ENCODE measurements at places on chromosomes 3 and 15.

DNA sequence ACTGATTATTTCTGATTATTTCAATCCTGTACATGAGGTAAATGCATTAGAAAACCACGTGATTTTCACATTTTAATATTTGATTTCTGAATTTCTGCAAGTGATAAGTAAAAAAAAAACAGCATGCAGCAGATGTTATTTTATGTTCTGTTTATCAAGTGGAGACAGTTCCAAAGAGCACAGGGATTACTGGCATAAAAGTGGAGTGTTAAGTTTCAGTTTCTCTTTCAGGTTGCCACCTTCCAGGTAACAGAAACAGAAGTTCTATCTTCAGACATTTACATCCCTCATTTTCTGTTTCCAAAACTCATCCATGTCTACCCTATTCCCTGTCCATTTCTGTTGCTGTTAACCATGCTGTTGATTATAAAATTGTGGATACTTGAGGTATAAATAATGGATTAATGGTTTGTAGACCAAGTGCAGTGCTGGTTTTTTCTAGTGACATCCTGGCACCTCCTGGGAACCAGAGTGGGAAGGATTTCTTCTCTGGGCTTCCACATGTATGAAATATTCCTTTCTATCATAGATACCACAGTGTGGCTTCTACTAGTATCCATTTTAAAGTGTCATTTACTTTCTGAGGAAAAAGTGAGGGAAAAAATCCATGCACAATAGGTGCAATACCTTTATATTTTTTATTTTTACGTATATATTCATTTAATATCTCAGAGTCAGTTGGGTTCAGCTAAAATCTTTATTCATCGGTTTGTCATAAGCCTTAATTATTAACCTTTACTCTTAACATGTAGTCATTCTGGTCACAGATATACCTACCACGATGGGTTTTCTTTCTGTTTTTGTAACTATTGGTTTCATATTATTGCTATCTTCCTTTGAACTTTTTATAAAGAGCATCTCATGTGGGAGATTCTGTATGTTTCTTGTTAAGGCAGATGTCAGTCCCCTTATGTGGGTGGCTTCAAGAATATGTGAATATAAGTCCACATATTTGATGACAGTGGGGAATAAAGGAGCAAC is 1010.0 kb downstream of the SQOR start:
- no peaks in the 10 kb centered on the region for H3K4me1 ChIP-seq
- DNase-seq: no peak
- no peaks in the 10 kb centered on the region for H3K36me3 ChIP-seq
- no peaks in the 10 kb centered on the region for H3K27me3 ChIP-seq
- no peak overlapping the region for H3K4me3 ChIP-seq
- no peak overlapping the region for H3K27ac ChIP-seq

- peaks cover 5% of the 10 kb centered on the region for H3K4me1 ChIP-seq
- no peak overlapping the region for H3K27ac ChIP-seq
- no peak overlapping the region for H3K4me3 ChIP-seq
Observed at GRCh38 chr3:143139762-143140161, 20.2 kb downstream of the CHST2 start.

GRCh38 chr3:106458952-106459351 is 590.1 kb upstream of the CBLB start:
- DNase-seq: no peak
- peaks cover 17% of the 10 kb centered on the region for H3K4me1 ChIP-seq
- no peak overlapping the region for H3K27ac ChIP-seq
- no peaks in the 10 kb centered on the region for H3K27me3 ChIP-seq
- peaks cover 3% of the 10 kb centered on the region for H3K36me3 ChIP-seq

DNA sequence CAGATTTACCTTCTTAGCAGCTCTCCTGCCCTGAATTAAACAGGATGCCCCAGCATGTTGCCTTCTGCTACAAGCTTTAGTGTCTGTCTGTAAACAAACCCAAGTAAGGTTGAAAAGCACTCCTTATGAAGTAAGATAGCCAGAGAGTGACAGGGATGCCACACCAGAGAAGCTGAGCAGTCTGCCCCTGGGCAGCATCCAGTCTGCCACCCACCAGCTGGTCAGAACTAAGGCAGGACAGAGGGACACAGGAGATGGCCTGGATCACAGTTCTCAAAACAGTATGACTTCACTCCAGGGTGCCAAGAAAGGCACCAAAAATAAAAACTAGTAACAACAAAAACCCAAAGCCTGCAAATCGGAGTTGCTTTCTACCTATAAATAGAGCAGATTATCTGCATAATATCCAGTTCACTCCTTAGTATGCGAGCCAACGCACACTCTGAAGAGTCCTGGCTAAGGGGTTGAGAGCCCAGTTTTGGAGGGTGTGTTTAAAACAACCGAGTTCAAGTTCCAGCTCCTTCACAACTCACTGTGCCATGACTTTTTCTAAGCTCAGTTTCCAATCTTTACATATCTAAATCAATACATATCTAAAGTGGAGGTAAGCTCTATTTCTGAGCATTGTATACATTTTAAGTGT is 198.9 kb downstream of the KCNMB2 start:
- no peak overlapping the region for H3K4me3 ChIP-seq
- H3K4me1 ChIP-seq: no peaks in the 10 kb centered on the region
- no peak overlapping the region for H3K27ac ChIP-seq
- DNase-seq: no peak
- H3K27me3 ChIP-seq: no peaks in the 10 kb centered on the region

DNA sequence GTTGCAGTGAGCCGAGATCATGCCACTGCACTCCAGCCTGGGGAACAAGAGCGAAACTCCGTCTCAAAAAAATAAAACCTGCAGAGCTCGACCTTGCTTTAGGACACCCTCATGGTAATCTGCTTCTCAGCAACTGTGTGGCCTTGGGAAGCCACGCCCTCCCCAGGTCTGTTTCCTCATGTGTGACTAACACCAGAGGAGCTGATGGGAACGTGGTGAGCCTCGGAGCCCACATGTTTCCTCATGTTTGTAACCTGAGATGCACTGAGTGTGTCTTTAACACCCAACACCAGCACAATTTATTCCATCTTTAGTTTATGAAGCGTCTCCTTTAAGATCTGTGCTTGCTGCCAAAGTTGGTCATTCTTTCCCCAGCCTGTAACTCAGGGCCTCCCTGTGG is 142.8 kb downstream of the OCA2 start:
- H3K4me3 ChIP-seq: no peak overlapping the region
- no peaks in the 10 kb centered on the region for H3K27me3 ChIP-seq
- no peak overlapping the region for H3K27ac ChIP-seq
- no peak for DNase-seq

DNA sequence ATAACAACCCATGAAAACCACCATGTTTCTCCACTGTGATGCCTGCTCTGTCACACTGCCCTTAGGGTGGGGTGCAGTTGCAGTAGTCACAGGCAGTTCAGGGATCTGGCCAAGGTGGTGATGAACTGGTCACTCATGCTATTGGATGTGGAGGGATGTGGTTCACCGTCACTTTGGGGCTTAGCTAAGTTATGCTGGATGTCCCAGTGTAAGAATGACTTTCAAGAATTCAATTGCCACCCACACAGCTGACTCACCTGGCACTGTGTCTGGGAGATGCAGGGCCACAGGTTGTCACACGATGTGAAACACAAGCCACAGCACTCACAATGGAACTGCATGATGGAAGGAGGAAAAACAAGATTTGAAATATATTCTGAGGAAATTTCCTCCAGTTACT is 146.1 kb upstream of the CTNNB1 start:
- H3K27me3 ChIP-seq: peaks cover 3% of the 10 kb centered on the region
- no peaks in the 10 kb centered on the region for H3K36me3 ChIP-seq

- H3K36me3 ChIP-seq: no peaks in the 10 kb centered on the region
- peaks cover 1% of the 10 kb centered on the region for H3K27me3 ChIP-seq
- DNase-seq: no peak
- no peak overlapping the region for H3K27ac ChIP-seq
- no peaks in the 10 kb centered on the region for H3K4me1 ChIP-seq
- H3K4me3 ChIP-seq: no peak overlapping the region
Observed at GRCh38 chr3:156311930-156312329, 191.6 kb downstream of the KCNAB1 start.

GRCh38 chr3:50264964-50265485 is 3.9 kb upstream of the SEMA3B start:
- no peaks in the 10 kb centered on the region for H3K36me3 ChIP-seq
- no peaks in the 10 kb centered on the region for H3K27me3 ChIP-seq
- H3K27ac ChIP-seq: no peak overlapping the region
- H3K4me3 ChIP-seq: no peak overlapping the region
- H3K4me1 ChIP-seq: no peaks in the 10 kb centered on the region

DNA sequence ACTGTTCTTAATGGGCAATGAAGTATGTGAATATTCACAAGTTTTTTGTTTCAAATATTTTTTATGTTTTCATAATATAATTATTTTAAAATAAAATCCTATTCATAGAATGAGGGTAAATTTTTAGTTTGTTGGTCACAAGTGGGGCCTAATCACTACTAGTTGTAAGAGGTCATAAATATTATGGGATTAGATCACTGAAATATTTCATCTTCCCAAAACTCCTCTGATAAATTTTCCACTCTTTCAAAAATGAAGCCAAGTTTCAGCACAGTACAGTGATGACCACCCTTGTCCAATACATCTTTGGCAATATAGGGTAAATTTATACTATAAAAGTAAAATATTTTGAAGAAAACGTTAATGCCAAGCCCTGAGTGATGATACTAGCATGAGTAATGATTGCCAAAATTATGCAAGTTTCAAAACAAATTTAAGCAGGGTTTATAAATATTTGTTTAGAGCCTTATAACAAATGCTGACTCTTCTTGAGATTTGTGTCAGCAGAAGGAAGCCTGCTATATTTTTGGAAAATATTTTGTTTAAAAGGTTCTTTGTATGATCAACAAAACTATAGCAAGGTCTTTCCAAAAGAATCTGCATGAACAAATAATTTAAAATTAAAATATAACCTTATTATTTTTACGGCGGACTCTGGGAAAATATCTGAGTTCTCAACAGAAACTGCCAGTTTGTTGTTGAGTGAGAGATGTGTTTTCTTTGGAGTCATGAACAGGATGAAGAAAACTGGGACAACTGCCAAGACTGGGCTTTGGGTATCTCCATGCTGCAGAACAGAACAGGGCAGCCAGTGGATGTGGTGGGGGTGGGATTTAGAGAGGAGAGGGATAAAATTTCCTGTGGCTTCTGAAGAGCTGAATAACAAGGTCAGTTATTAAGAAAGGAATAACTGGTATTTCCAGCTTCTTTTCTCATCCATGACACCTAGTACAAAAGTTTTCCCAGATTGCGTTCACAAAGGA is 17.9 kb upstream of the TM4SF1 start:
- peaks cover 3% of the 10 kb centered on the region for H3K27me3 ChIP-seq
- no peaks in the 10 kb centered on the region for H3K36me3 ChIP-seq
- no peak for DNase-seq
- no peak overlapping the region for H3K27ac ChIP-seq

DNA sequence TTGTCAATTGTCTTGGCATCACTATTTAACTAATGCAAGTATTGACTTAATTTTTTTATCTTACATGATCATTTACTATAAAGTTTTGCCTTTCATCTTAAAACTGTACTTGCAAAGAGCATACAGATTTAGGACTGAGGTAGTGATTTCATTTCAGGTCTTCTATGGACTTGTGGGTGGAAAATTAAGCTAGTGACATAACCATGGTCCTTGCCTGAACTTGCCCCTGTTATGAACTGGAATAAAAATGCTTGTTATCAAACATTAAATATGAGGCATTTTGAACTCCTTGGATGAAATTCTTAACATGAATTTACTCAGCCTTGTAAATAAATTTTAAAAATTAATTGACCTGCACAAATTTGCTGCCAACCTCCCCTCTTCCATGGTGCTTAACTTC is 712.0 kb downstream of the NAALADL2 start:
- H3K36me3 ChIP-seq: no peaks in the 10 kb centered on the region
- H3K27ac ChIP-seq: no peak overlapping the region
- DNase-seq: no peak
- H3K27me3 ChIP-seq: no peaks in the 10 kb centered on the region

DNA sequence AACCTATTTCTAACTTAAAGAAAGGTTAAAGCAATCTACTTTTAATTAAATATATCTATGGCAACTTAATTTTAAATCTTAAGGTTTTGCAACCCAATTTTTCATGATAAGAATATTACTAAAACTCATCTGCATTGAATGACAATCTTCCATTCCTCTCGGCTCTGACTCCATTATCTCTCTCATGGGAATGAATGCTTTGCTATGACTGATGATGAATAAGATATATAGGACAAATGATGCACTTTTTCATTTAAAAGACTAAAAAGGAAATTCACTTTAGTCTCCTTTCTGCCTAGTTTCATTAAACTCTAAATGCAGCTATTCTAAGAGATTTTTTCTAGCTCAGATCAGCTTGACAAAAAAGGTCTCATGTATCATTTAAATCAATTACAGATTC is 68.7 kb downstream of the GBE1 start:
- H3K27ac ChIP-seq: no peak overlapping the region
- no peaks in the 10 kb centered on the region for H3K4me1 ChIP-seq
- DNase-seq: no peak
- H3K27me3 ChIP-seq: no peaks in the 10 kb centered on the region
- H3K4me3 ChIP-seq: no peak overlapping the region
- H3K36me3 ChIP-seq: no peaks in the 10 kb centered on the region

GRCh38 chr3:45817831-45818522 is 21.6 kb upstream of the SLC6A20 start:
- H3K27ac ChIP-seq: no peak overlapping the region
- H3K4me3 ChIP-seq: no peak overlapping the region
- H3K27me3 ChIP-seq: no peaks in the 10 kb centered on the region
- no peak for DNase-seq
- peaks cover 8% of the 10 kb centered on the region for H3K4me1 ChIP-seq

GRCh38 chr3:117553461-117553860 is 843.9 kb downstream of the TUSC7 start:
- H3K4me3 ChIP-seq: no peak overlapping the region
- no peaks in the 10 kb centered on the region for H3K4me1 ChIP-seq
- no peak overlapping the region for H3K27ac ChIP-seq
- DNase-seq: no peak
- H3K36me3 ChIP-seq: no peaks in the 10 kb centered on the region
